ENCODE measurements at places on chromosomes 12 and 14.

- no peak for DNase-seq
These were observed 7.9 kb downstream of the PPP4R3A start for GRCh38 chr14:91501951-91502930.

- no peak for DNase-seq
These were observed 17.6 kb downstream of the CLEC14A start for GRCh38 chr14:38238332-38238731.

DNA sequence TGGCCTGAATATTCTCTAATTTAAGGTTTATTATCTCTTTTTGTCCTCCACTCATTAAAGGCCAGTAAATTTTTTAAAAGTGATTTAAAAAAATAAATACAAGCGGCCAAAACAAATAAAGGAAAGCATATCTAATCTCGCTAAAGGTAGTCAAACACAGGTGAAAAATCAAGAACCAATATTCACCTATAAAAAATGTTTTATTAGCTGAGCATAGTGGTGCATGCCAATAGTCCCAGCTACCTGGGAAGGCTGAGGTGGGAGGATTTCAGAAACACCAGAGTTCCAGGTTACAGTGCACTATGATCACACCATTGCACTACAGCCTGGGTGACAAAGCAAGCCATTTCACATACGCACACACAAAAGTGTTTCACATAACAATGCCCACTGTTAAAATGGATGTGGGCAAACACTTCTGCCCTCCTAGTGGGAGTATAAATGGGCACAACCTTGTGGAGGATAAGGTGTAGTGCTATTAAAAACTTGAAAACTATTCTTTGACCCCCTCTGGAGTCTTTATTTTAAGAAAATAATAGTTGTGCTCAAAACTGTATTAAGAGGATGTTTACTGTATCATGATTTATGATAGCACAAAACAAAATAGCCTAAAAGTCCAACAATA is 32.7 kb upstream of the NAP1L1 start:
- DNase-seq: no peak

- no peak for DNase-seq
These were observed 1014.1 kb downstream of the TMTC2 start for GRCh38 chr12:83700838-83701237.

DNA sequence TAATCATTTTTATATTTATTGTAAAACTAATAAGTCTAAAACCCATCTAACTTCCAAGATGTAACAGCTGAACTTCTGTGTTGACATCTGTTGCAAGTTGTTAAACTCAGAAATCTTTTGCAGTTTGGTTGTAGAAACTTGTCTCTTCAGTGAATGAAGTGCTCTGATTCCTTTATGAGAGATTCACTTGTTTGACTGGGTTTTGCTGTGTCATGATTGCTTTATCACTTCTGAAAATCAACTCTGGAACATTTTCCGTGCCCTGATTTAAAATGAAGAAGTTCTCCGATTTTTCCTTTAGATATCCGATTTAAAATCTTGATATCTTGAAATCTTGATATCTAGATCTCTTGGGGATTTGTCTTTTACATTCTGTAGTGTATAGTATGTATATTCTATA is 65.1 kb downstream of the DIP2B start:
- DNase-seq: no peak

DNA sequence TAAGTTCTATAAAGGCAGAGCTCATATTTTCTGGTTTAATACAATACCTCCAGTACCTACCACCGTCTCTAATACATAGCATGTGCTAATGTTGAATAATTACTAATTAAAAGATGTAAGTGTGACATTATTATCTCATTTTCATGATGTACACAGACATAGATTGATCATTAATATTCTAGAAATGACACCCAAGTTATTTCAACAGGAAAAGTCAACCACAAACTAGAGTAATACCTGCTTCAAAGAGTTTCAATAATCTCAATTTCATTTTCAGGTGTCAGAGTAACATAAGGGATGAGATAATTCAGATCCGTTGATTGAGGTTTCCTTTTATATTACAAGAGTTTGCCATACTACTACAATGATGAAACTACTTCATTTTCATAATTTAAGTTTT is 388.9 kb downstream of the SOX5 start:
- no peak for DNase-seq

DNA sequence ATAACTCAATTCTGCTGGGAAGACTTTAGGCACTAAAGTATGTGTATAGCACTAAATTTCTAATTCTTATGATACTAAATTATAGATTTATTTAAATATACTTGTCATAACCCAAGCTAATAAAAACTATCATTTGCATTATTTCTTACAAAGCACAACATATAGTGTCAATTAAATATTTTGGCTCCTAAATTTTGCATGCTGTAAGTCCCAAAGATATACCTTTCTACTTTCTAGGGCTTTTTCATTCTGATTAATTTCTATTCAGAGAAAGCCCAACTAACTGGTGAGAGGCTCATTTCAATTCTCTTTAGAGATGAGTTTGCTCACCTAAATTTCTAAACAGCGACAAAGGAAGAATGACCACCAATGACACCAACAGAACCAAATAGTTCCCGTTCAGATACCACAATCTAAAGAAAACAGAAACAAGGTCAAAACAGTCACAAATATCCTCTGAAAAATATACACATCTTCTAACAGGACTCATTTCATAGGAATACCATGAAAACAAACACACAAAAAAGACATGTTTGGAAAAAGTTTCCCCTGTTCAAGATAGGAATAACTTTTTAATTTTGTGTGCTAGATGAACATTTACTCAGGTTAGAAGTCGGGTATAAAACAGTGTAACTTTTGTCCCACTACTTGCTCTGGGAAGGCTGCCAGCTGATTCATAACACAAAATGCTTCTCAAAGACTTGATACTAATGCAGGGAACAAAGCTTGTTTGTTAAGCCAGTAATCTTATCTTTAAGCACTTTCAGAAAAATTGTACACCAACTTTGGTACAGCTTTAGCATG is 7.6 kb downstream of the SLC38A2 start:
- DNase-seq: peak; percentile 26

DNA sequence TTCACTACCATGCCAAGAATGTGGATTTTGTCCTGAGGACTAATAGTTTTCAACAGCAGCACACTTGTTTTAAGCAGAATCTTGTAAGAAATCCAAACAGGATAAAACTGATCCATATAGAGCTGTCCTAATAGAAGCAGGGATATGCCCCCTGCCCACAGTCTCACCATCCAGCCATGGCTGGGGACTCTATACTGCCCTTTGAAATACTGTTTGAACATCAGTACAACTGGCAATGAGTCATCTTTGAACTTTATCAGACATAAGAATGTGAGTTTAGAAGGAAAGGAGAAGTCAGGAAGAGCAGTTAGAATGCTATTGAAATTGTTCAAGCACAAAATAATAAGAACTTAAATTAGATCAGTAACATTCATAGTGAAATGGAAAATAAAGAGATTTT is 3.8 kb upstream of the C12orf42 start:
- no peak for DNase-seq

GRCh38 chr12:131923260-131923659 is 5.8 kb upstream of the PUS1 start:
- no peak for DNase-seq

GRCh38 chr12:116259800-116260577 is 17.5 kb downstream of the MED13L start:
- no peak for DNase-seq

GRCh38 chr12:57012600-57013465 is 3.5 kb downstream of the TAC3 start:
- no peak for DNase-seq

DNA sequence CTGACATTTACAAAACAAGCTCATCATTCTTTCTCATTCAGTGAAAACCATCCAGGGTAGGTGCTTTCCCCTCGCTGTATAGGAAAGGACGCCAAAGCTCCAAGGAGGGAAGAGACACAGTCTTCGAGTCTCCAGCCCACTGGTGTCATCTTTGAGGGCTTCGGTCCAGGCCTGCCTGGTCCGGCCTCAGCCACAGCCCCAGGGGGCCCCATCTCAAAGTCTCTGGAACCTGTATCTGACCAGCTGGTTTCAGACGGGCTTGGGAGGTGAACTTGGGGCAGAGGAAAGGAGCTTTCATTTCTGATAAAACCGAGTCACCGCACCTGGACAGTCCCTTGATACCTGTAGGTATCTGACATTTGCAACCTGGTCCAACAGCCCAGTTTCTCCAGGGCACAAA is 229.5 kb upstream of the RTL1 start:
- DNase-seq: no peak

DNA sequence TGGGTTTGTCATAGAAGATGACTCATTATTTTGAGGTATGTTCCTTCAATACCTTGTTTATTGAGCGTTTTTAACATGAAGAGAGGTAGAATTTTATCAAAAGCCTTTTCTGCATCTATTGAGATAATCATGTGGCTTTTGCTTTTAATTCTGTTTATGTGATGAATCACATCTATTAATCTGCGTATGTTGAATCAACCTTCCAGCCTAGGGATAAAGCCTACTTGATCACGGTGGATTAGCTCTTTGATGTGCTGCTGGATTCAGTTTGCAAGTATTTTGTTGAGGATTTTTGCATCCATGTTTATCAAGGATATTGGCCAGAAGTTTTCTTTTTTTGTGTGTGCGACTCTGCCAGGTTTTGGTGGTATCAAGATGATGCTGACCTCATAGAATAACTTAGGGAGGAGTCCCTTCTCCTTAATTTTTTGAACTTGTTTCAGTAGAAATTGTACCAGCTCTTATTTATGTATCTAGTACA is 602.6 kb downstream of the SNAPC1 start:
- no peak for DNase-seq

DNA sequence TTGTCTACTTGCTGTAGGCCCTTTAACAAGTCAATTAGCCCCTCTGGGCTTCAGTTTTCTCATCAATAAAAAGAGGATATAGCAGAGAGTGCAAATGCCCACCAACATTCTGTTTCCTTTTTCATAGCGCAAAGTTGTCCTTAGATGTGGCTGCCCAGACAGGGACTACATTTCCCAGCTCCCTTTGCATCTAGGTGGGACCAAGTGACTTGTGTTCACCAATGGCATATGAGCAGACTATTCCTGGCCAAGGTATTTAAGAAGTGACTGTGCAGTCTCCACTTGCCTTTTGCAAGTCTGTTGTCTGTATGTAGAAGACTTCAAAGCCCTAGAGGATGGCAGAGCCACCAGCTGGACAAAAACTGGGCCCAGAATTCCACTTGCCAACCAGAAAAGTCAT is 59.7 kb downstream of the DAO start:
- no peak for DNase-seq

GRCh38 chr12:92743026-92743425 is 40.2 kb downstream of the PLEKHG7 start:
- no peak for DNase-seq

DNA sequence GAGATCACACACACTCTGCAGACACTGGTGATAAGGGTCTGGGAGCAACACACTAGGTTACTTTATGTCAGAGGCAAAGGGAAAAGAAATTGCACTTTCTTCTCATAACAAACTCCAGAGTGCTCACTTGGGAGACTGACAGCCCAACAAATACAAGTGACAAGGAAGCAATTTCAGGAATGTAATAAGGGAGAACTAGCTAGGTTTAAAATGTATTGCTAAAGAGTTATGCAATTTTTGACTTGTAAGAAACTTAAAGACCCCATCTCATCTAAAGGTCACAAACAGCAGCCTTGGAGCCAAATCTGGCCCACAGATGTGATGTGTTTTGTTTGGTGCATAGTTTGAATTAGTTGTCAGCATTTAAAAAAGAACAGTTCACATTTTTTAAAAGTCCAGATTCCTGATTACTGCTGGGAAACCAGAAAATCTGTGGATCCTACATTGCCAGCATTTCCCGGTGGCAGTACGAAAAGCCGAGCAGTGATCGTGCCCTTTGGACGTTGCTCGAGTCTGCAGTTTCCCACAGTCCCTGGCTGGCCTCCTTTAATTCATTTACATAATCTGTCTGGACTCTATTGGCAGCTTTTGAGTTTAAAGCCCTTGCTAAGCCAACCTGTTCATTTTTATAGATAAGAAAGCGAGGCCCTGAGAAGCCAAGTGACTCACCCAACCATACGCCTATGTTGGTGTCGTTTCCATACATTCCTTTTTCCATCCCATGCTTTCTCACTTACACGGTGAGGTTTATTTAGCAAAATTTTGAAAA is 42.0 kb upstream of the ETV6 start:
- DNase-seq: no peak

- DNase-seq: no peak
These were observed 75.0 kb upstream of the FZD10 start for GRCh38 chr12:130087222-130087621.

GRCh38 chr12:52086944-52087835 is 7.7 kb downstream of the SMIM41 start:
- no peak for DNase-seq

- no peak for DNase-seq
These were observed 38.5 kb downstream of the SLC38A6 start for GRCh38 chr14:61019537-61019936.

GRCh38 chr14:55387121-55387520 is 24.5 kb downstream of the ATG14 start:
- no peak for DNase-seq

DNA sequence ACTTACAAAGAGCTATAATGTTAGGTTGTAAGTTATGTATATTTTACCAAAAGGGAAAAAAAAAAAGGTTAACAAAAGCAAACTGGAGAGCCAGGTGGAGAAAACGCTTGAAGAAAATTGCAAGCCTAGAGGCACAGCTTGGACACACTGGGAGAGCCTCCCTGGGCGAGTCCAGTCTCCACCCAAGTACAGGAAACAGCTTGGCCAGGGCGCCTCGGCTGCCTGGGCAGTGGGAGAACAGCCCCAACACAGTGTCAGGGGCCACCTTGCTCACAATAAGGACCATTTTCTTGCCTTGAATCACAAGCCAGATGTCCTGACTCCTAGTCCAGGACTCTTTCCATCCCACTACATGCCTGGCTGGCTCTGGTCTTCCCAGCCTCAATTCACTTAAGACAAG is 33.3 kb downstream of the TTC7B start:
- DNase-seq: no peak

- no peak for DNase-seq
These were observed 7.0 kb downstream of the HNRNPA1 start for GRCh38 chr12:54287261-54288157.

GRCh38 chr12:41497409-41497808 is 309.3 kb downstream of the PDZRN4 start:
- DNase-seq: no peak

DNA sequence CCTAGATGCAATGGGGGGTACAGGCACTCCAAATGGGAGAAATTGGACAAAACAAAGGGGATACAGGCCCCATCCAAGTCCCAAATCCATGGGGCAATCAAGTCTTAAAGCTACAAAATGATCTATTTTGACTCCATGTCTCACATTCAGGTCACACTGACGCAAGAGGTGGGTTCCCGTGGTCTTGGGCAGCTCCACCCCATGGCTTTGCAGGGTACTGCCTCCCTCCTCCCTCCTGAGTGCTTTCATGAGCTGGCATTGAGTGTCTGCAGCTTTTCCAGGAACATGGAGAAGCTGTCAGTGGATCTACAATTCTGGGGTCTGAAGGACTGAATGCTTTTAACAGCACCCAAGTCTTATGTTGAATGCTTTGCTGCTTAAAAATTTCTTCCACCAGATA is 274.5 kb upstream of the LRIG3 start:
- no peak for DNase-seq

Data from substantia nigra (tissue), 51 donors.